NCI-H345 (cell line): ENCODE measurements at places on chromosomes 5 and 9.
A peak's percentile ranks its signal among the peaks of the same experiment; 100 is the strongest.

DNA sequence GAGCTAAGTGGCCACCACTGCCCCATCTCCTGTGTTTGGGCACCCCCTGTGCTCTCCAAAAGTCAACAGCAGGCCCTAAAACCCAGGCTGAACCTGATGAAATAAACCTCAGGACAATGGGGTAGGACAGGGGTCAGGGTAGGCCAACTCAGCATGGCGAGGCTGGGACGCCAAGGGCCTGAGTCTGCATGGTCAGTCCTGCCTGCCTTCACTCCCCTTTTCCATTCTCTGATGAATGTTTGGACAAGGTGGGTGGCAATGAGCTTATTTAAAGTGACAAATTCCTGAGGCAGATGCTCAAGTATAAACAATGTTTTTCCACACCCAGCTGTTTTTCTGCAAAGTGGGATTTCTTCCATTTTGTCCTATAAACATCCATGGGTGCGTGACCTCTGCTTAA, 47.2 kb upstream of the CXCL14 start:
- no peak for DNase-seq

DNA sequence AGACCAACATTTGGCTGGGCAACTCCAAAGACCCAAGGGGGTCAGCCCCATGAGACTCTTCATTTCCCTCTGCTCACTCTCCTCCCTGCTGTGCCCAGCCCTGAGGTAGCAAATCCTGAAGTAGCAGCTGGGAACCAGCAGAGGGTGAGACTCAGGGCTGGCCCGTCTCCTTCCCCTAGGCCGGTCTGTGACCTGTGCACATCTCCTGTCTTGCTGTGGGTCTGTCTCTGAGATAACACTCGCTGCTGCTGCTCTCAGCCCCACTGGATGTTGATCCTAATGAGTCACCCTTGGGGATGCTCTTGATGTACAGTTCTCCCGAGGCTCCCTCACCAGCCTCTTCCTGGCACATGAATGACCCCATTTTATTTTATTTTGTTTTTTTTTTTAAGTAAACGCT, 7.3 kb upstream of the OR2V1 start:
- no peak for DNase-seq

DNA sequence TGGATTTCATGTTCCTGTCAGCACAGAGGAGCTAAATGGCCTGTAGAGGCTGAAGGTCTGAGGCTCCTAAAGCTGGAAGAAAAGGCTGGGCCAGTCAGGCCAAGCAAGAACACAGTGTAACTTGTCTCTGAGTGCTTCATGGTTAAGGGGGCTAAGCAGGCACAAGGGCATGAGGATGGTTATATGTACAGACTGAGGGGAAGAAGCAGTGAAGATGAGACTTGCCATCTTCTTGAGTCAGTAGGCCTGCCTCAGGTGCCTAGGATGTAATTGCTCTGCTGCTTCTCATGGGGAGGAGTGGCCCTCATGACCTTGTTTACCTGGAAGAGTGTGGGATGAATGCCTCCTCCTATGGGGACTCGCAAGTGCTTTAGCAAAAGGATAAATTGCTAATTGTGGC, 8.7 kb upstream of the PSMD5 start:
- DNase-seq = no peak

DNA sequence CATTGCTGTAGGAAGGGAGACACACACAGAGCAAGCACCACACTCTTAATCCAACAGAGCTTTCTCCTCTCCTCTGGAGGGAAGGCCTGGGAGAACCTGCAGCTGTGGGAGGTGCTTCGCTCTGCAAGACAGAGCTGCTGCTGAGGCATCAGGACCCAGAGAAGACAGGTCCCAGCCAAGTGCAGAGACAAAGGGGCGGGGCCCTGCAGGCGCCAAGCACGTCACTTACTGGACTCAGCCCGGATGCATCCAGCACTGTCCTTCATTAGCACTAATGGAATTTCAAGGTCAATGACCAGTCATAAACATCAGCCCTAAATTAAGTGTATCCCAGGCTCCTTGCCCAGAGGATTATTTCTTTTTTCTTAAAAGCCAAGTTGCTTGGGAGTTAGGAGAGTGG, 337.1 kb upstream of the PANK3 start:
- no peak for DNase-seq

GRCh38 chr5:152884006-152884405, 478.9 kb upstream of the NMUR2 start:
- no peak for DNase-seq

DNA sequence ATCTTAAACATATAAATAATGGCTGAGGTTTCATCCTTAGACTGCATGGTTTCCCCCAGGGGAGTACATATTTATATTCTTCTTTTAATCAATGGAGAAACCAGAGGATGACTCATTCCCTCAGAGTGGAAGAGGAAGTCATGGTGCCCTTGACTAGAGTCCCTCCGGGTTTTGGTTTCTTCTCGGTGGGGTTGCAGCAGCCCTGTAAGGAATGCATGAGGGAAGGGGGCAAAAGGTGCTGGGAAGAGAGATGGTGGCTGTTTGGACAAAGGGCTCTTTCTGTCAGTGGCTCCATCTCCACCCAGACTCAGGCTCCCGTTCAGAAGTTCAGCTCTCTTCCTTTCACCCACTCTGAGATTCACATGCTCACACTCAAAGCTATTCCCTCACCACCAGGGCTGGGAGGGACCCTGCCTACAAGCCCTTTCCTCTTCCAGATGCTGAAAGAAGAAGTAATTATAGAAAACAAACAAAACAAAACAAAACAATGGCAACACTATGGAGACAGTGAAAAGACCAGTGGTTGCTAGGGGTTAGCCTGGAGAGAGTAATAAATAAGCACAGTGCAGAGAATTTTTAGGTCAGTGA, 129.8 kb upstream of the IL12B start:
- DNase-seq = no peak

- DNase-seq = no peak
Measured at GRCh38 chr5:41346609-41347008, 133.3 kb upstream of the C6 start.

DNA sequence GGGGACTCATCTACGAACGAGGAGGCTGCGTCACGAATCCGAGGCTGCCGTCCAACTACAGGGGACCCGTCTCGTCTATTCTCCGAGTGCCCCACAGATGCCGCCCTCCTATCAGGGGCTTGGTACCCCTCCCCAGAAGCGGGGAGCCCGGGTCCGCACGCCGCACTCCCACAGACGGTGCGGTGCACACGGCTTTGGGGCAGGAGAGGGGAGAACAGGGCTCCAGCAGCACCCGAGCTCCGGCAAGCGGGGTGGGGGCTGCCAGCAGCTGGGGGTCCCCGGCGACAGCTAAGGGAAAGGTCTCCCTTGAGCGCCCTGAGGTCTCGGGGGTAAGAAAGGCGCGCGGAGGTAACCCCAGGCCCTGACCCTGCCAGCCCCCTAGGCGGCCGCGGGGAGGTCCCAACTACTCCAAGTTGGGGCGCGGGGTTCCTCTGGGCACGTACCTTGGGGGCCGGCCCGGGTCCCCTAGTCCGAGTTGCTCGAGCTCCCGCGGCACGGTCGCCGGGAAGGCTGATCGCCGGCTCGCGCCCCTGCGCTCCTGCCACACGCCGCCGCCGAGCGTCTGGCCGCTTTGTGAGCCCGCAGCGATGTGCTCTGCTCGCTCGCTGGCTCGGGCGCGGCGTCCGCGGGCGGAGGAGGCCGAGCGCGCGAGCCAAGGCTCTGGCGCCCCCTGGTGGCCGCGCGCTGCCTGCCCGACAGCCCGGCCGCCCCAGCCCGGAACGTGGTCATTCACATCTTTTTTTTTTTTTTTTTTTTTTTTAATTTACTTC, at the start of gene SPOCK1:
TSS of gene SPOCK1 (minus strand) at position 591 of the 770 bp plus-strand sequence.
- peak; percentile 90 for DNase-seq

GRCh38 chr5:115389799-115390382, 93.4 kb upstream of the CCDC112 start:
- no peak for DNase-seq

DNA sequence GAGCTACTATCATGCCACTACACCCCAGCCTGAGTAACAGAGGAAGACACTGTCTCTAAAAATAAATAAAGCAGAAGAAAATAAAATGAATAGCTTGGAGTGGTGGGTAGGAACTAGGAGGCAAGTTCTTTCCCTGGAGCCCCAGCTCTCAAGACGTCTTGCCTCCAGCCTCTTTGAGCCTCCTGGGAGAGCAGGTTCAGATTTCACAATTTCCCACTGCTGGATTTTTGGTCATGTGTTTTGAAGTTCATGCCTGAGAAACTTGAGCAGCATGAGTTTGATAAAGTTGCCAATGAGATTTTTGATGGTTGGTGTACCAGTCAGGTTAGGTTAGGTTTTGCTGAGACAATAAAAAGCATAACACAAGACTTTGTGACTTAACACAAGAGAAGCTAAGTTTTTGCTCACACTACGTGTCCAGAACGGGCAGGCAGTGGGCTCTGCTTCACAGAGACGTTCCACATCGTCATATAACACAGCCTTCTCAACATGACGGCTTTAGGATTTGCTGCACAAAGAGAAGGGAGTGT, 4.1 kb upstream of the CCDC69 start:
- no peak for DNase-seq

- DNase-seq = no peak
Measured at GRCh38 chr9:129669141-129669718, 3.8 kb downstream of the PRRX2 start.

DNA sequence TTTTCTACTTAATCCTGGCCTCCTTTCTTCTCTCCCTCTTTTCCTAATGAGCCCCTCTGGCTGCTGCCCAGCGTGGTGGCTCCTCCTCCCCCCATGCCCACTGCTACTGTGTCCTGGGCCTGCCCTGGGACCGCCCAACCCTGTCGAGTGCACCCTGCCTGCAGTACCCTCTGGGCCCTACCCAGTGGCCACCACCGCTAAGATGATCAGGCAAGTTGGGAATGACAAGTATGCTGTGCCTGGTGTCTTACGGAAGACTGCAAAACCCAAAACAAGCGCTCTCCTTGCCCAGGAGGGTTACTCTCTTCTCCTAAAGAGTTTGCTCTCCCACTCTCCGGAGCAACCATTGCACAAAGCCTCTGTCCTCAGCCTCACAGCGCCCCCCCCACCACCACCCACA, 273.7 kb downstream of the SYK start:
- no peak for DNase-seq

- DNase-seq = no peak
Measured at GRCh38 chr5:54881286-54882005, 103.9 kb downstream of the ESM1 start.

GRCh38 chr9:85114799-85115198, 445.3 kb downstream of the NTRK2 start:
- no peak for DNase-seq

GRCh38 chr5:32735512-32735911, 24.4 kb downstream of the NPR3 start:
- DNase-seq = no peak

- DNase-seq = no peak
Measured at GRCh38 chr5:116423587-116424257, 150.9 kb downstream of the SEMA6A start.

DNA sequence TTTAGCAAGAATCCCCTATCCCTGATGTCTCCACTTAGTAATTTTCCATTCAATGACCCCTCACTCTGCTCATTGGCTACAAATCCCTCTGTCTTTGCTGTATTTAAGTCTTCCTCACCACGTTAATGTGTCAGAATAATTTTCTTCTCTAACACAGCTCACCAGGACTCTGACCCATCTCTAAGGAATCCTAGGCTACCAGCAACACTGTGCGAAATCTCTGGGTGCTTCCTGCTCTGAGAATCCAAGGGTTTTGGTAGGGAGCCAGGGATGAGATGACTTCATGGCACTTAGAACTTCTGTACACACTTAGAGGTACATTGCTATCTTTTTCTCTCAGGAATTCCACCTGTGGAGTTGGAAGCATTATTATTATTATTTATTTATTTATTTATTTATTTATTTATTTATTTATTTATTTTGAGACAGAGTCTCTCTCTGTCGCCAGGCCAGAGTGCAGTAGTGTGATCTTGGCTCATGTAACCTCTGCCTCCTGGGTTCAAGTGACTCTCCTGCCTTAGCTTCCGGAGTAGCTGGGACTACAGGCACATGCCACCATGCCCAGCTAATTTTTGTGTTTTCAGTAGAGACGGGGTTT, 53.5 kb downstream of the FOXI1 start:
- no peak for DNase-seq

- DNase-seq = no peak
Measured at GRCh38 chr9:98545021-98545420, 163.7 kb downstream of the GABBR2 start.

DNA sequence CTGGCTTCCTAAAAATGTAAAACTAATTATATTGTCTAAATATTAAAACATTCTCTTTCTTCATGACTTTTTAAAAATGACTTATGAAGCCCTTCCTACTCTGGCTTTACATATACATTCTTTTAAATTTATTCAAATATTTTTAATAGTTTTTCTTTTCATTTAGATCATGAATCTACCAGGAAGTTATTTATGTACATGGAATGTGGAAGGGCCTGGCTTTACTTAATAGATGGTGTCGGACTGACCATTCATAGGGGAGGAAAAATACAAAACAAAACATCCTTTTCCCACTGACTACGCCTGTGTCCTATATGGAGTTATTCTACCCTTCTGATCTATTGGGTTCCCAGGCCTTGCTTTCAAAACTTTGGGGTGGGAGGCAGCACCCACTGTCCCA, 129.8 kb downstream of the MACROH2A1 start:
- no peak for DNase-seq

DNA sequence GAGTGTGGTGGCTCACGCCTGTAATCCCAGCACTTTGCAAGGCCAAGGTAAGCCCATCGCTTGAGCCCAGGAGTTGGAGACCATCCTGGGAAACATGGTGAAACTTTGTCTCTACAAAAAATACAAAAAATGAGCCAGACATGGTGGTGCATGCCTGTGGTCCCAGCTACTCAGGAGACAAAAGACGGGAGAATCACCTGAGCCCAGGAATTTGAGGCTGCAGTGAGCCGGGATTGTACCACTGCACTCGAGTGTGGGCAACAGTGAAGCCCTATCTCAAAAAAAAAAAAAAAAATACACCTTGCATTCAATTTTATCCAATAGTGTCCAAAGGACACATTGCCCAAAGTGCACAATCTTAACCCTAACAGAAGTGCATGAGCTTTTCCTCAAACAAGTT, 372.8 kb downstream of the CDH12 start:
- no peak for DNase-seq

DNA sequence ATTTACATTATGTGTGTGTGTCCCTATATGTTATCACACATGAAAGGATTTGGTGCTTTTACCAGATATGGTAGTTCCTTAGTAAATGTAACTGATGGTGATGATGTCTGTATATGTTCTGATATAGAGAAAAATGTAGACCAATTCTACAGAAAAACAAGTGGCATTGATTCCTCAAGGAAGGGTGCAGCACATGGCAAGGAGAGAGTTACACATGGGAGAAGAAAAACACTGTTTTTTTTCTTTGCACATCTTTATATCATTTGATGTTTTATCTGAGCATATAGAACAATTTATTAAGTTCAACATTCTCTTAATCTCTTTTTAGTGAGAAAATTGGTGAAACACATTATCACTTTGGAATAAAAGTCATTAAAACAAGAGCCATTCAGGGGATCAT, 535.0 kb upstream of the KLF4 start:
- no peak for DNase-seq

GRCh38 chr9:115289757-115290208, 171.8 kb upstream of the TNC start:
- DNase-seq = no peak

- DNase-seq = peak; percentile 47
Measured at GRCh38 chr9:85425153-85425611, 316.6 kb downstream of the AGTPBP1 start.
